ENCODE measurements at places on chromosomes 1 and 21.

DNA sequence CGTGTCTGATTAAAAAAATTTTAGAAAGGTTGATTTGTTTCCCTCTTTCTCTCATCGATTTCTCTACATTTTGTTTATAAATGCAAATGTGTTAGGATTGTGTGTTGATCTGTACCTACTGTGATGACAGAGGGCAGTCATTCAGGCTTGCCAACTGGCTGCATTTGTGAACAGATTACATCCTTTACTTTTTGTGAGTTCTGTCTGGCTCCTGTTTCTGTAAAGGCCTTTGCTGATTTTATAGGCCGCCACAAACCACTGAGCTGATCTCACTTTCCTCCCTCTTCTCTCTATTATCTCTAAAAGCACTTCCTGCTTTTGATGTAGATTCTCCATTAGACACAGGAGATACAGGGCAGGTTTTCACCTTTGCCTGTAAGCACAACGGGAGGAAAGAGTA lies 106.8 kb downstream of the ESRRG start:
- no peak for DNase-seq

- no peak for DNase-seq
These were observed 15.2 kb downstream of the SSX2IP start for GRCh38 chr1:84675106-84675505.

DNA sequence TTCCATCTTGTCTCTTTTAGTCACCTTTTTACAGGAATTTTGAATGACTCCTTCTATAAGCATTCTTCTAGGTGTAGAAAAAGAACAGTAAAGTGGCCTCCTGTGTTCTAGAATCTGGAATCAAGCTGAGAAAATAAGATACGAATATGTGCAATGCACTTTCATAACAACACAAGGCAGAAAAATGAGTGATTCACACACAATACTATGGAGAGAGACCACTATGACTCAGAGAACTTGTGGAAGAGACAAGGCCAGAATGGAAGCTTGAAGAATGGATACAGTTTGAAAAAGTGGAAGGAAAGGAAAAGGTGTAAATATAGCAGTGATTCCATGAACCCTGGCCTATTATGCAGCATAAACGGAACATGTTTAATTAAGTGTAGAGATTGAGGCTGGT lies 57.1 kb upstream of the SAMSN1 start:
- DNase-seq, result no peak

DNA sequence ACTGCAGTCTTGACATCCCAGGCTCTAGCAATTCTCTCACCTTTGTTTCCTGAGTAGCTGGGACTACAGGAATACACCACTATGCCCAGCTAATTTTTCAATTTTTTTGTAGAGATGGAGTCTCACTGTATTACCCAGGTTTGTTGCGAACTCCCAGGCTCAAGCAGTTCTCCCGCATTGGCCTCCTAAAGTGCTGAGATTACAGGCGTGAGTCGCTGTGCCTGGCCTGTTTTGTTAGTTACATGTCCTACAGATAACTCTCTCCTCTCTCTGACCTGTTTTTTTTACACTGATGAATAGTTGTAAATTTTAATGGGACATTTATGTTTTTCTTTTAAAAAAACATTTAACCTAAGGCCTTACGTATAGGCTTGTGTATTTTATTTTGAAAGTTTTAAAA lies 19.8 kb downstream of the PTBP2 start:
- no peak for DNase-seq

- DNase-seq, result no peak
These were observed 78.0 kb downstream of the PDE9A start for GRCh38 chr21:42731264-42732032.

- DNase-seq, result no peak
These were observed 63.2 kb downstream of the SYDE2 start for GRCh38 chr1:85137660-85138059.

GRCh38 chr1:172360511-172360910 lies 60.0 kb upstream of the C1orf105 start:
- no peak for DNase-seq

GRCh38 chr1:72100771-72101170 lies 181.6 kb downstream of the NEGR1 start:
- no peak for DNase-seq

GRCh38 chr1:55402671-55403464 lies 187.7 kb upstream of the USP24 start:
- no peak for DNase-seq

DNA sequence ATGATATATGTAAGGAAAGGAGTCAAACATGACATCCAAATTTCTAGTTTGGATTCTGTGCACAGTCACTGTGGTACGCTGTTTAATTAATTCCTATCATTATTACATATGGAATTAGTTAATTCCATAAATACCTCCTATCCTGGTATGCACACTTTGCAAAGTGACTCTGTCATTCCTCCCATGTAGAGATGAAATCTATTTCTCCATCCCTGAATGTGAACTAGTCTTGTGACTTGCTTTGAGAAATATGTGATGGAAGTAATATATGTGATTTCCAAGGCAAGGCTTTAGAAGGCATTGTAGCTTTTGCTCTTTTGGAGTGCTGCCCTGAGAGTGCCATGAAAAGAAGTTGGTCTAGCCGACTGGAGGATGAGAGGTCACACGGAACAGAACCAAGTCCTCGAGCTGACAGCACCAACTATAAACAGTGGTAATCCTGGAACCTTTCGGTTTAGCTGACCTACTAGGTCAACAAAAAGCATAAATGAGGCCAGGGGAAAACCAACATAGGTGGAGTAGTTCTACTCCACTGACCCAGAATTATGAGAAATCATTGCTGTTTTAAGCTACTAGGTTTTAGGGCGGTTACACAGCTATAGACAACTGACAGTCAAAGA lies 1.5 kb downstream of the SELENOF start:
- peak; percentile 38 for DNase-seq

GRCh38 chr21:42527489-42528158 lies 14.0 kb downstream of the SLC37A1 start:
- peak; percentile 69 for DNase-seq

GRCh38 chr1:41365772-41366454 lies 4.7 kb downstream of the FOXO6 start:
- peak; percentile 78 for DNase-seq

DNA sequence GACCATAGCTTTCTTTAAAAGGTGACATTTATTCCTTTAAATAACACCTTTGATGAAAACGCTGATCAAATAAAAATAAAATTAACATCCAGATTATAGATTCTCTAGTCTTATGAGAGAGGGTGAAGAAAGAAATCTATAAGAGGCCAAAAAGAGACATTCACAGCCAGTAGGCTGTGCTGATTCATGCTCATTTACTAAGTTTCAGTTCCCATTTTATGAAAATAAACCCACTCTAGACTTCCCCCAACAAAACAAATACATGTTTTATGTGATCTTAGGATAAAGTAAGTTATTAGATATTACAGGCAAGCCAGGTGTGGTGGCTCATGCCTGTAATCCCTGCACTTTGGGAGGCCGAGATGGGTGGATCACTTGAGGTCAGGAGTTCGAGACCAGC lies 21.1 kb downstream of the ESRRG start:
- peak; percentile 33 for DNase-seq

GRCh38 chr1:28830814-28831213 lies 18.8 kb downstream of the OPRD1 start:
- no peak for DNase-seq

DNA sequence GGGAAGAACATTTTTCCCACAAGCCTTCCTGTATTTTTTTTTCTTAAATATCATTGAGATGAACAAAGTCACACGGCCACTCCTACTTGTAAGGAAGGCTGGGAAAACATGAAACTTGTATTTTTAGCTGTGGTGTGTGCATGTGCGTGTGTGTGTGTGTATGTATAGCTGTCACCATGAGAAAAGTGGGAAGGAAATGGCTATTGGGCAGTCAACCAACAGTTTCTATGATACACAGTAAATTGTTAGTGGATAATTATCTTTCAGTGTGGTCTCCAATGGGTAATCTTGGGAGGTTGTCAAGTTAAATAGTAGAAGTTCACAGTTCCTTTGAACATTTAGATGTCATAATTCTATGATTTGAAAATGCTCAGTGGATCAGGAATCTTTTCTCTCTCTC lies 132.7 kb upstream of the USP24 start:
- DNase-seq, result no peak

DNA sequence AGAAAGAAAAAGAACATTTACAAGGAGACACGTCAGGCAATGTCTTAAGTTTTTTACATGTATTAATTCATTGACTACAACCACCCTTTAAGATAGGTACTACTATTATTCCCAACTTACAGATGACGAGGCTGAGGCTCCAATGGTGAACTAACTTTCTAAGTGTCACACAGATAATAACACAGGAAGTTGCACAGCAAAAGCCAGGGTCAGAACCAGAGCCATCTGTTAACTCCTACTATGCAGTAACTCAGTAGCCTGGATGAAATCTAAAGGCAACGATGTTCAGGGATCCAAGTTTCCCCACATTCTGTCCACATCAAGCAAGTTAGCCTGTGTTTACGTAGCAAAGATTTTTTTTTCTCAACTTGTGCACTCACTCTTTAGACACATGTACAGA lies 371.7 kb downstream of the PTPRC start:
- no peak for DNase-seq

DNA sequence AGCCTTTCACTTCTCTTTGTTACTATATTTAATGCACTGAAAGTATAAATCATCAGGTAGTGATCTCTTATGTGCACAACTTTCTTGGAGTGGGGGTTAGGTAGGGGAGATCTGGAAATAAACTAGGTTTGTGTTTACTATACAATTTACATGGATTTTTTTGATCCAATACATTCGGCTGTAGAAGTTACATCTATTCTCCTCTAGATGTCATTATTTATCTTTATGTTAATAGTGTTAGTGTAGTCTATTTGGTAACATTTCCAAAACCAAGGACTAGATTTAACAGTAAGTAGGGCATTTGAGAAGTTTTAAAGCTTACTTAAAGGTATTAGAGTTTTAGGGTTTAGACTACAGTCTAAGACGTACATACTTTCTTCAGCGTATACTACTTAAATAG lies 5.4 kb downstream of the VPS45 start:
- peak; percentile 31 for DNase-seq
